H9 (cell line): ENCODE measurements at places on chromosomes 3 and 15.

GRCh38 chr3:114634635-114635034, 340.8 kb downstream of the TIGIT start:
- DNase-seq: no peak

GRCh38 chr3:50139718-50140423, 15.3 kb upstream of the SEMA3F start:
- DNase-seq: no peak

DNA sequence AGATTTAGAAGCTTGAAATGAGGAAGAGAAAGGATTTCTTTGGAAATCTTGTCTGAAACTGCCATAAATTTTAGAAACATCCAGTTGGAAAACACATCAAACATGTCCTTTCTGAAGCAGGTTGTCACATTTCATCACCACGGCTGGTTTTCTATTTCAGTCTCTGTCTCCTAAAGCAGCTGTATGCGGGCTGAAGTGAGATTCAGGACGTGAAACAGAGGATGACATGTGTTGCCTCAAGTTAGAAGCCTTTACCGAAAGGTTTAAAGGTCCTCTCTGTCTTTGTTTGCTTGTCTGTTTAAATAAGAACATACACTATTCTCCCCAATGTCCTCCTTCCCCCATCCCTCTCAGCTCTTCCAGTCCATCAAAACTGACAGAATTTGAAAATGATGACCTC, 141.9 kb downstream of the SQOR start:
- no peak for DNase-seq

DNA sequence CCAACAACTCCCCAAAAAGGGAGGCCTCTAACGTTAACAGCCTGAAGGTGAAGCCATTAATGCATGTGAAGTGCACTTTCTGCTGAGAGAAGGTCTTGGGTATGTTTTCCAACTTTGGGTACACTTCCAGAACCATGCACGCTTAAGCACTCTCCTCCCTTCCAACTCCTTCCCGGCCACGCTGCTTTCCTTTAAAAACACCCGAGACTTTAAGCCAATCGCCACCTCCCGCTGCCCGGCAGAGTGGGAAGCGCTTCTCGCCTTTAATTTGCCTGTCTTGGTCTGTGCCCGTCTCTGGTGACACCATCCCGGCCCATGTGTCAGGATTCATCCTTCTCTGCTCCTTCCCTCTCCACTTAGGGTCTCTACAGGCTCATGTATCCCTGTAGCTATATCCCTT, 35.3 kb downstream of the ITGB5 start:
- DNase-seq: no peak

DNA sequence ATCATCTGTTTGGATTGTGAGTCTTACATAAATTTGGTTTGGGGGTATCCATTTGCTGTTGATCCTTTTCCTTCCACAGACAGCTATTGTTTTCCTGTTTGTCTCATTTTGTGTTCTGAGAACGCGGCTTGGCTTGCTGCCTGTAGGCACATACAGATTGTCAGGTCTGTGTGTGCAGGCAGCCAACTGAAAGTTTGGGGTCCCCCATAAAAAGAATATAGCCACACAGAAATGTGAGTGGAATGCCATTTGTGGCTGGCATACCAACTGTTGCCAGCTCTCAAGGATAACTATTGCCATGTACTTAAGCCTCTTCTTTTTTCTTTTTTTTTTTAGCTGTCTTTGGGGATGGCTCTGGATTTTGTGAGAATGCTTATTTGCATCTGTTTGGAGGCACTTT, 1308.0 kb downstream of the ROBO1 start:
- DNase-seq: no peak

DNA sequence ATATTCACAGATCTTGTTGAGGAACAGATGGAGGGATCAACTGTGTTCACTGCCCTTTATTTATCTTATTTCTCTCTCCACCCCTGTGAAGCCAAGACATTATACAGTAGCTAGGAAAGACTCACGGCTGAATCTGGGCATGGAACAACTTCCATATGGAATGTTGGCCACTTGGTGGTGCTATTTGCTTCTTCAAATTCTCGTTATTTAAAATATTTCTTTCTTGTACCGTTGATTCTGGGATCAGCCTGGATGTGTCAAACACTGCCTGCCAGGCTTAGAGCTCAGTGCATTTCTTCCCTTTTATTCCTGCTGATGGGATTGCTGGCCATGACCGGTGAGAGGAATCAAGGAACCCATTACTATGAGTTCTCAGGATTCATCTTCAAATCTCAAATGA, 17.5 kb upstream of the GASK1A start:
- DNase-seq: no peak

GRCh38 chr3:64651741-64652241, 36.0 kb downstream of the ADAMTS9 start:
- DNase-seq: no peak

DNA sequence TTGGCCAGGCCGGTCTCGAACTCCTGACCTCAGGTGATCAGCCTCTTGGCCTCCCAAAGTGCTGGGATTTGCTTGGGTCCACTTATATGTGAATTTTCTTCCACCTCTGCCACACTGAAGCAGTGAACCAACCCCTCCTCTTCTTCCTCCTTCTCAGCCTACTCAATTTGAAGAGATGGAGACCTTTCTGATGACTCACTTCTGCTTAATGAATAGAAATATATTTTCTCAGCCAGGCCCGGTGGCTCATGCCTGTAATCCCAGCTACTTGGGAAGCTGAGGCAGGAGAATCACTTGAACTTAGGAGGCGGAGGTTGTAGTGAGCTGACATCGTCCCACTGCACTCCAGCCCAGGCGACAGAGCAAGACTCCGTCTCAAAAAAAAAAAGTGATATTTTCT, 46.8 kb upstream of the GATM start:
- DNase-seq: no peak
